Central memory CD8-positive, alpha-beta T cell (primary cell): ENCODE measurements at places on chromosomes 2 and 18.

DNA sequence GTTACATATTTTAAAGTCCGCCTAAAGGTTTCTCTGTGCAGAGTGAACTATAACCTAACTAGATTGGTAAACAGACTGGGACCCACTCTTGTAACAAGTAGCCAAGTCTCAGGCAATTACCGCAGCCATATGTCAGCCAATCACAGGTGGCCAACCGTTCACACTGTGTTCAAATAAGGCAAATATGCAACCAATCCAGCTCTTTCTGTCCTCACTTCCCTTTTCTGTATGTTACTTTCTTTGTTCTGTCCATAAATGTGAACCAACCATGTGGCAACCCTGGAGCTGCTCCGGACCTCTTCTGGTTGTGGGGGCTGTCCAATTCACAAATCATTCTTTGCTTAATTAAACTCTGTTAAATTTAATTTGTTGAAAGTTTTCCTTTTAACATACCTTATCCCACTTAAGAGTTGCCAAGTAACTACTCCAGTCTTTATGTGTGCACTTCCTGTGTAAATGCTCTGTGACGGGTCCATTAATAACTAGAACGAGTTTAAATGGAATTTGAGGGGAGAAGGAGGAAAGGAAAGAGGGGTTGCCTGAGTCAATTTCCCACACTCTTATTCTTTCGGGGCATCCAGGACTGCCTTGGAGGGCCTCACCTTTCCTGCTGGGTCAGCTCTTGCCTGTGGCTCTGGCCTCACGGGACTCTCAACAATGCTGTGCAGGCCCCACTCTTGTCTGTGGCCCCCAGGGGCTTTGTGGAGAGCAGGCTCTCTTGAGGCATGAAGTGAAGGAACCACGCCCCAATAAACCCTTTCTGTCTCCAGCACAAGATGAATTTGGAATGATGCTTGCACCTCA lies 6.6 kb upstream of the RPL37A start:
- DNase-seq, result no peak
- H3K36me3 ChIP-seq, result no peaks in the 10 kb centered on the region
- no peak overlapping the region for H3K27ac ChIP-seq
- H3K27me3 ChIP-seq, result no peaks in the 10 kb centered on the region

GRCh38 chr2:67581751-67582150 lies 184.6 kb downstream of the ETAA1 start:
- H3K36me3 ChIP-seq, result no peaks in the 10 kb centered on the region
- H3K27me3 ChIP-seq, result no peaks in the 10 kb centered on the region
- no peak overlapping the region for H3K27ac ChIP-seq

GRCh38 chr2:95351598-95351915 lies 51.0 kb upstream of the FAHD2A start:
- peaks cover 11% of the 10 kb centered on the region for H3K27me3 ChIP-seq
- H3K4me3 ChIP-seq, result no peak overlapping the region
- H3K36me3 ChIP-seq, result no peaks in the 10 kb centered on the region
- H3K4me1 ChIP-seq, result no peaks in the 10 kb centered on the region
- DNase-seq, result no peak
- no peak overlapping the region for H3K27ac ChIP-seq

DNA sequence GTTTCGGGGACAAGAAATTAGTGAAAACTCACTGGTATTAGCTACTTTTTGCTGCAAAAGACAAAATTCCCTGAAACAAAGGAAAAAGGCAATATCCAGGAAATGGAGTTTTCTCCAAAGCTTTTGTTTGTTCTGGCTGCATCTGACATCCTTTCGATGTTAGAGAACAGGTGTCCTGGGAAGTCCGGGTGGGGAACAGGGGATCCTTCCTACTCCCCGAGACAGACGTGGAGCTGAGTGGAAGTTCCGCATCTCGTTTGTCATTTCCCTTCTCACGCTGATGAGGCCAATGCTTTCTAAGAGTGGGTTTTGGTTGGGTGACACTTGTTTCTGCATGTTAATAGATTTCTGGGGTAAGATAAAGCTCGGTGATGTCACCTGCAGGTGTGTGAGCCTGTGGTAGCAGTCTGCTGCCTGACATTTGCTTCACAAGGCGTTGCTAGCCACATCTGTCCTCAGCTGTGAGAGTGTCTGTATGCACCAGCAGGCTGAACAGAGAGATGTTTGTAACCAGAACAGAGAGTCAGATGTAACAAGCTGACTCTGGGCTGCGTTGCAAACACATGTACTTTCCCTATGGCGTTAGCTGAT lies 125.9 kb downstream of the ACOXL start:
- no peaks in the 10 kb centered on the region for H3K27me3 ChIP-seq
- H3K36me3 ChIP-seq, result peaks cover 2% of the 10 kb centered on the region
- peak overlapping the region; percentile 87 for H3K27ac ChIP-seq
- peak overlapping the region; percentile 73 for H3K4me3 ChIP-seq
- H3K4me1 ChIP-seq, result peaks cover 52% of the 10 kb centered on the region

DNA sequence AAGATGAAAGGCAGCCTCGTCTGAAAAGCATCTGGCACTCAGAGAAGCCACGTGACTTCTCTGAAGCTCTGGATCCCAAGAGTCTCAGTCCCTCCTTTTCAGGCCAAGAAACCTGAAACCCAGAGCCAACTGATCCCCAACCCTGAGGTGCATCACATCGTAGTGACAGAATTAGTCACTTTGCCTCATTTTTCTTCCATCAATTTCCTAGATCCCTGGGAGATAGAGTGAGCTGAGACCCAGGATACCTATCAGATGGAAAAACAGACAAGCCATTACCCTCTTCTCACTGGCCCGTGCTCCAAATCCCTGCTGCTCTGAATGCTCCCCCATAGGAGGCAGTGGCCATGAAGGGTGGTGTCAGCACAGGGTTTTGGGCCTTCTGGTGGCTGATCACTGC lies 113.1 kb downstream of the ALK start:
- no peak for DNase-seq
- H3K27ac ChIP-seq, result no peak overlapping the region
- H3K4me3 ChIP-seq, result no peak overlapping the region
- H3K4me1 ChIP-seq, result no peaks in the 10 kb centered on the region
- H3K27me3 ChIP-seq, result peaks cover 68% of the 10 kb centered on the region
- H3K36me3 ChIP-seq, result peaks cover 2% of the 10 kb centered on the region

- DNase-seq, result no peak
- no peak overlapping the region for H3K4me3 ChIP-seq
- no peaks in the 10 kb centered on the region for H3K27me3 ChIP-seq
- H3K36me3 ChIP-seq, result no peaks in the 10 kb centered on the region
Observed at GRCh38 chr2:129092956-129093355, 774.3 kb upstream of the HS6ST1 start.

DNA sequence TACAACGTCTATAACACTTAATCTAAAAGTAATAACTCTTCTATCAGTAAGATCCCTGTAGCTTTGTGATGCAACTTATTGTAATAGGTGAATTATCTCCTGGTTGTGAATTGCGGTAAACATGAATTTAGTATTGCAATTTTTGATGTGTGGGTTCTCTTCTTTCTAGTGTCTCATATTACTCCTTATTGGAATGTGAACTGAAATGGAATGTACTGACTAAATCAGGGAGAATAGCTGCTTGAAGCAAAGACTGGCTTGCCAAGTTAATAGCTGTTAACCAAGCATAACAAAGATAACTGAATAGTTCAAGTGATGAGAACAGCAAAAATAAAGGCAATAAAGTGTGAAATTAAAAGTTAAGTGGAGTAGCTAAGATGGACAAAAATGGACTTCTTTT lies 60.5 kb upstream of the TFPI start:
- H3K27me3 ChIP-seq, result no peaks in the 10 kb centered on the region
- H3K4me3 ChIP-seq, result no peak overlapping the region
- no peaks in the 10 kb centered on the region for H3K4me1 ChIP-seq
- DNase-seq, result no peak
- no peak overlapping the region for H3K27ac ChIP-seq

DNA sequence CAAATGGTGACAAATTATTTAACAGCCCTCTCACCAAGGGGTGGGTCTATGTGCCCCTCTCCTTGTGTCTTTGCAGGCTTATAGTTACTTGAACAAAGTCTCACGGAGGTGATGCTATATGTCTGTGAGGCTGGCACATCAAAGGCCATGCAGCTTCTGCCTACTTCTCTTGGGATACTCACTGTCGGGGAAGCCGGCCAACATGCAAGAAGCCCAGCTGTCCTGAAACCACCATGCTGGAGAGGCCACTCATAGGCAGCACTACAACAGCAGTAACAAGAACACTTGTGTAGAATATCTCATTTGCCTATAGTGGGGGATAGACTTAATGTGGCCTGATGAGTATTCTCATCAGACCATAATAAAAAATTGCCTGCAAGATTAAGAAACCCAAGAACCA lies 233.7 kb upstream of the NCKAP5 start:
- no peaks in the 10 kb centered on the region for H3K4me1 ChIP-seq
- DNase-seq, result no peak
- H3K27ac ChIP-seq, result no peak overlapping the region
- peaks cover 53% of the 10 kb centered on the region for H3K27me3 ChIP-seq
